ENCODE measurements at places on chromosomes 7 and 10.
A peak's percentile ranks its signal among the peaks of the same experiment; 100 is the strongest.

DNA sequence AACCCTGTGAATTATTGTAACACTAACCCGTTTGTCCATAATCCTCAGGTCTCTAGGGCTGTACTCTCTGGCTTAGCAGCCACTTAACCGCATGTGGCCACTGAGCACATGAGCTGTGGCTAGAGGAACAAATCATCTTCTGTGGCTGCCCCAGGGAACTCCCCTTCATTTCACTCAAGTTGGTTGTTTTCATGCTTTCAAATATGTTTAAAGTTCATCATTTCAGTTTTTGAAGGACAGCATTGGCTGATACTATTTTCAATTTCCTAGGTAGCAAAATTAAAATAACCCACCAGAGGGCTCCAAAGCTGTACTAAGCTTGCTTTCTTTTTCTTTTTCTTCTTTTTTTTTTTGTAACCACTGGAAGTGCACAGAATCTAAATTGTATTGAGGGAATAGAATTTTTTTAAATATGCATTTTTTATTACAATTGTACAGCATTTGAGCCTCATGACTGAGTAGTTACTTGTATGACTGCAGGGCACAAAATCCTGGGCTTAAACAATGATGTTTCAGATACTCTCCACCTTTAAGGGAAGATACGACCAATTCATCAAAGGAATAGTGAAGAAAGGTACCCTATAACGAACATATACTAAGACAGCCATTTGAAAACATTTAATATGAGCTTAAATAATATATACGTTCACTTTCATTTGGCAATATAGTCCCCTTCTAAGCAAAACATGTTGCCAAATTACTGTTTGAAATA, 38.6 kb downstream of the MRC1 start:
- no peak for DNase-seq

DNA sequence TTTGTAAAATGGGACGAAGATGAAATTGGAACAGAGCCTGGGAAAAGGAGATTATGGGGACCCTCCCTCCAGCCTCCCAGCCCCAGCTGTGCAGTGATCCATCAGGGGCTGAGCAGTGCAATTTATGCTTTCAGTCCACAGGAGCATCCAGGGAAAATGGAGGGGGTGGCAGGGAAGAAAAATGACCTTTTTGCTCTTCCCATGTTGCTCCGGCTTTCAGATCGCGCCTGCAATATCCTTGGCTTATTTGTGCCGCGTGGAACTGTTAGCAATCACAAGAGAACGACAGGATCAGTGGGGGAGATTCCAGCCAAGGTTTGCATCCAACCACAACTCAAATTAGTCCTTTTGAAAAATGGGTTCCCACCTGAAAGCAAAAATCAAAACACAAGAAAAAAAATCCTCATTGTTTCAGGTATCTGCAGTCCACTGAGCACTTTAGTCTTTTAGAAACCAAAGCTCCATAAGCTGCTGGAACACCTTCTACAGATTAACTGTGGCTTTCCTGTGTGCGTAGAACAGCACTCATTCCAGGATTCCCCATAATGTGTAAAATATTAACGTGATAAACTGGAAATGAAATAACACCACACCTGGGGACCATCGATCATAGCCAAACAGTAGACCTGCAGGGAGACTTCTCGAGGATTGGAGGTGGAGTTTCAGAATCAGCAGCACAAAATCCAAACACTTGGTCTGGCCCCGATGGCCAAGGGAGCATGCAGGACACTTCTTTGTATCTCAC, 30.7 kb upstream of the SFMBT2 start:
- no peak for DNase-seq

- DNase-seq = peak; percentile 9
Measured at GRCh38 chr10:31401287-31401686, 82.3 kb downstream of the ZEB1 start.

DNA sequence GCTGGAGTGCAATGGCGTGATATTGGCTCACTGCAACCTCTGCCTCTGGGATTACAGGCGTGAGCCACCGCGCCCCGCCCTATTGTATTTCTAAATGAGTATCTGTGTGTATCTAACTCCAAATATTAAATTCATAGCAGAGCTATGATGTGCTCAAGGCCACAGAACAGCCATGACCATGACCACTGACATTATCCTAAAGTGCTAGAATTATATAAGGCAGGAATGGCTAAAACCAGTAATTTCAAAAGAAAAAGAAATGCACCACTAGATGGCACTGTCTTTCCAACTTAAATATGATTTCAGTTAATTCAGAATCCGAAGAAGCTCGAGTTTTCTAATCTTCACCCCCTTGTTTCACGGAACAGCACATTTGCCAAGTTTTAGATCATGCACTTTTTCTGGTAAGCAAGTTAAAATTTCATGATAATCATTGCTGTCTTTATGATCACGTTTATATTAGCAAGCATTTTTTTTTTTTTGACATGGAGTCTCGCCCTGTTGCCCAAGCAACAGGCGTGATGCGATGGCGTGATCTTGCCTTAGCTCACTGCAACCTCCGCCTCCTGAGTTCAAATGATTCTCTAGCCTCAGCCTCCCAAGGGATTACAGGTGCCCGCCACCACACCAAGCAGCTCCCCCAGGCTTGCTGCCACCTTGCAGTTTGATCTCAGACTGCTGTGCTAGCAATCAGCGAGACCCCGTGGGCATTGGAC, 65.3 kb downstream of the OR13A1 start:
- no peak for DNase-seq

- no peak for DNase-seq
Measured at GRCh38 chr7:424961-425793, 94.5 kb downstream of the PDGFA start.

GRCh38 chr7:16945372-16945771, 63.6 kb upstream of the AGR3 start:
- DNase-seq = no peak

- DNase-seq = no peak
Measured at GRCh38 chr7:127632276-127632910, 14.5 kb upstream of the PAX4 start.

- no peak for DNase-seq
Measured at GRCh38 chr10:124079864-124080263, 13.5 kb downstream of the CHST15 start.

GRCh38 chr10:50231515-50232260, 19.6 kb downstream of the ASAH2 start:
- no peak for DNase-seq

- no peak for DNase-seq
Measured at GRCh38 chr7:24842449-24843241, 85.4 kb upstream of the GSDME start.

- DNase-seq = no peak
Measured at GRCh38 chr7:87886875-87887274, 10.6 kb downstream of the DBF4 start.

DNA sequence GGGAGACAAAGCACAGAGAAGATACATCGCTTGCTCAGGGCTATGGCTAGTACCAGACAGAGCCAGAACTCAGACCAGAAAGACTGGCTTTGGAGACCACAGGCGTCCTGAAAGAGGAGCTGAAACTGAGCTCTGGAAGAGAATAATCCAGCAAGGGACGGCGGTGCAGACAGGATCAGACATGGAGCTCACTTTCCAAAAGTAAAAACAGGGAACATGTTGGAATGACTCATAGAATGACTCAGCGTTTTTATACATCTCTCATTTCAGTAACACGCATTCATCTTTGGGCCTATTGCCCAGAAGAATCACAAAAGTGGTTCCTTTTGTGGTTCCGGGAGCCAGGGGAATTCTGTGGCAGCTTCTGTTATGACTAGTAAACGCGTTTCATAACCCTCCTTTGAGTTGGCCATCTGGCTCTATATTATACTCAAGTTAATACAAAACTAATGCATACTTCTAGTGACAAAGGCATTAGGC, 37.2 kb downstream of the PLEKHS1 start:
- DNase-seq = peak; percentile 9

- no peak for DNase-seq
Measured at GRCh38 chr10:14673189-14673861, 101.4 kb downstream of the FAM107B start.

DNA sequence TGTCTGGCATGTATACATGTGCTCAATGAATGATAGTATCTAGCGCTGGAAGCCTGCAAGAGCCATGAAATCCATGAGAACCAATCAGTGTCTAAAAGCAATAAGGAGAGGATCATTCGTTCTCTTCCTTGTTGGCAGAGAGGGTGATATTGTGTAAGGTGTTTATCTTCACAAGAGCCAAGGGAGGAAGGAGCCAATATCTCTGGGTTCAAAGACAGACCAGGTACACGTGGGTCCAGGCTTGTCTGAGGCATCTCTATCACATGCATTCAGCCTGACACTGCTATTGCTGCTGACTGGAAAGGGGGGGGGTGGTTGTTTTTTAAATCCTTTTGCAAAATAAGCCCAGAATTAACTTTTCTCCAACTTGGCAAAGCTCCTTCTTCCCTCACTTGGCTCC, 4.0 kb downstream of the SEC31B start:
- DNase-seq = no peak

GRCh38 chr7:29095631-29096445, 50.5 kb downstream of the CPVL start:
- DNase-seq = no peak

DNA sequence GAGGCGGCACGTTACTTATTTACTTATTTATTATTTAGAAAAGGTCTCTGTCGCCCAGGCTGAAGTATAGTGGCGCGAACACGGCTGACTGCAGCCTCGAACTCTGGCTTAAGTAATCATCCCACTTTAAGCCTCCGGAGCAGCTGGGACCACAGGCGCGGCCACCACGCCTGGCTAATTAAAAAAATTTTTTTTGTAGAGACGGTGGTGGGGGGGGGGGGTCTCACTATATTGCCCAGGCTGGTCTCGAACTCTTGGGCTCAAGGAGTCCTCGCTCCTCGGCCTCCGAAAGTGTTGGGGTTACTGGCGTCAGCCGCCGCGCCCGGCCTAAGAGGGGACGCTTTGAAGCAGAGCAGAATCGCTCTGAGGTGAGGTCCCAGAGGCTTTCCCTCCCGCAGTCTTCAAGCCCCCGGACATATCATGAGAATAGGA, 675 bp upstream of the FRAT2 start:
- DNase-seq = no peak

GRCh38 chr10:123144697-123145541, 3.0 kb upstream of the HMX2 start:
- DNase-seq = no peak

- DNase-seq = no peak
Measured at GRCh38 chr7:151244196-151244840, 4.2 kb downstream of the SMARCD3 start.

- no peak for DNase-seq
Measured at GRCh38 chr7:45185864-45186250, 28.3 kb downstream of the RAMP3 start.

DNA sequence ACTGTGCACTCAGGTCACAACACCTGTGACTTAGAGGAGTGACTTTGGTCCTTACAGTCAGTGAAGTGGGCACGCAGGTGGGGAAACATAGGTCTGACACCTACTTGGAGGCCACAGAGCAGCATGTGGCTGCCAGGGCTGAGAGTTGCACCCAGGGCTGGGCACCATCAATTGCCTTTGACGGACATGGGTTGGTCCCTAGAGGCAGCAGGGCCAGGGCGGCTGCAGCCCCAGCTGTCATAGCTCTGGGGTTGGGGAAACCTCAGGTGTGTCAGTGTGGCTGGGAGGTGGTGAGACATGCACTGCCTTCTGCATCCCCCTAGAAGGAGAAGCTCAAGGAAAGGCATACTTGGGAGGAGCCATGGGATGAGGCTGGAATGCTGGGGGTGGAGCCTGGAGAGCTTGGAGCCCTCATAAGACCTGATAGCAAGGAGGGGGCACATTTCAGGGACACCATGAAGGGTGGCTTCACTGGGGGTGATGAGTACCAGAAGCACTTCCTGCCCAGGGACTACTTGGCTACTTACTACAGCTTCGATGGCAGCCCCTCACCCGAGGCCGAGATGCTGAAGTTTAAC, at the start of gene INMT:
Gene INMT (plus strand): TSS at position 440 of the 578 bp plus-strand sequence. CDS start 16 bp downstream, at position 456.
- DNase-seq = no peak

- no peak for DNase-seq
Measured at GRCh38 chr7:136064081-136064480, 86.9 kb upstream of the MTPN start.

GRCh38 chr7:108016841-108017775, 14.1 kb upstream of the LAMB1 start:
- DNase-seq = no peak

DNA sequence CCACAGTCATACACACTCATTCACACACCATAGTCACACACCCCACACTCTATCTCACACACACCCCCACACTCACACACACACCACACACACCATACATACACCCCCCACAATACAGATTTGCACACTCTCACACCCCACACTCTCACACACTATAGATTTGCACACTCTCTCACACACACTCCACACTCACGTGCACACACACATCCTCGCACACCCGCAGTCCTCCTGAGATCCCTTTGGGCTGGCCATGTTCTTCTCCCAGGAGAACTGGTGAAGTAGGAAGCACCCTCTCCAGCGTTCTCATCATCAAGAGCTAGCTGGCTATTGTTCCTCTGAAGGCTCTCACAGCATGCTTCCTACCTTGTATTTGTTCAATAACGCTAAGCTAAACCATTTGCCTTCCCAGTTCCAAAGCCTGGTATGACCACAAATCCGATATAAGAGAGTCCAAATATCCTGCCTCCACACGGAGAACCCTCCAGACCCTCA, 86.2 kb downstream of the HECW1 start:
- no peak for DNase-seq

GRCh38 chr10:5271526-5271925, 74.9 kb downstream of the AKR1C4 start:
- no peak for DNase-seq

- no peak for DNase-seq
Measured at GRCh38 chr7:542713-543500, 23.3 kb upstream of the PDGFA start.

DNA sequence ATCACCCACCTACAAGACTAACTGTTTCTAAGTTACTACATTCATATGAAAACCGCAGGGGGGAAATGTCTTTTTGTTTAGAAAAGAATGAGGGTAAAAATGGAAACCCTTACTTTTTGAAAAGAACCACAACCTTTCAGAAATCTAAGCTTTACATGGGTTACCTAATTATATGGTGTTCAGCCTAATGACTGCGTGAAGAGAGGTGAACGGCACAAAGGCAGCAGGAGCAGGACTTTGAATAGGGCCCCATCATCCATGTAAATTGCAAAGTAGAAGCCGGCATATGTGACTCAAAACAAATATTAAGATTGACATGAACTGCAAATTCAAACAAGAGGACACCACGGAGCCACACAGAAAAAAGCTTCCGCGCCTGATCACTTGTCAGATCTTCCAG, 25.1 kb downstream of the NEBL start:
- no peak for DNase-seq

DNA sequence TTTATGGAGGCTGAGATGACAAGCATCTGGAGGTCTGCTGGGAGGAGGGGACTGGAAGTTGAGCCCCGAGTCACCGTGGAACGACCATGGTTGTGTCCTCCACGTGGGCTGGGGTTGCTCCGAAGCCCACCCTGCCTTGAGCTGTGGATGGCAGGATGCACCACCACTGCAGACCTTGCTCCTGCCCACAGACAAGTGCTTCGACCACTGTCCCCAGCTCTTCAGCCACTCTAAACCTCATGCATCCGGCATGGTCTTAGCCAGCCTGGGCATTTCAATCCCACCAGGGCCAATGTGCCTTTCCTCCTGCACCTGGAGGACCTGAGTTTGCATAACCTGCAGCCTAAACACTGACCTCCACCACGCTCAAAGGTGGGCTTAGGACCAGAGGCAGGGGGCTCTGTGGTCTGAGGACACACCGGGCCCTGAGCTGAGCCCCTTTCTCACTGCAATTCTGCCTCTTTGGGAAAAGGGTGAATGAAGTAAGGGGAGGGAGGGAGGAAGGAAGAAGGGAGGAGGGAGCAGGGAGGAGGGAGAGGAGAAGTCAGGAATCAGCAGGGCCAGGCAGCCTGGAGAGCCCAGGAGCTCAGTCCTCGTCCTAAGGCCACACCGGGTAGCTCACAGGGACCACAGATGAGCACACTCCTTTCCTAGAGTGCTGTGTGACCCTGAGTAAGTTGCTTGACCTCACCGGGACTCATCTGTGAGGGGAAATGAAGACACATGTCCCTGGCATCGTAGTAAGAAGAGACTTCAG, 44.8 kb upstream of the DNAAF5 start:
- DNase-seq = no peak

All from NCI-H2107 (cell line).